ENCODE measurements at places on chromosomes 4 and X. TPM values are rescaled to one million over a fixed set of nuclear protein-coding genes. Genes with fewer than 3 reads are reported as not detected.

The PRR32 gene
- total RNA-seq = not detected

The TIGD2 gene
- 3.3 TPM for total RNA-seq

The SPANXA2 gene
- total RNA-seq = not detected

The ASB9 gene
- 0.39 TPM for total RNA-seq

The CD38 gene
- 213 TPM for total RNA-seq

The MAOB gene
- total RNA-seq = not detected

The TMEM156 gene
- total RNA-seq = 43.3 TPM

The MAMLD1 gene
- total RNA-seq = 20.7 TPM

The BTK gene
- not detected for total RNA-seq
